ENCODE measurements at places on chromosomes 2 and 18.

DNA sequence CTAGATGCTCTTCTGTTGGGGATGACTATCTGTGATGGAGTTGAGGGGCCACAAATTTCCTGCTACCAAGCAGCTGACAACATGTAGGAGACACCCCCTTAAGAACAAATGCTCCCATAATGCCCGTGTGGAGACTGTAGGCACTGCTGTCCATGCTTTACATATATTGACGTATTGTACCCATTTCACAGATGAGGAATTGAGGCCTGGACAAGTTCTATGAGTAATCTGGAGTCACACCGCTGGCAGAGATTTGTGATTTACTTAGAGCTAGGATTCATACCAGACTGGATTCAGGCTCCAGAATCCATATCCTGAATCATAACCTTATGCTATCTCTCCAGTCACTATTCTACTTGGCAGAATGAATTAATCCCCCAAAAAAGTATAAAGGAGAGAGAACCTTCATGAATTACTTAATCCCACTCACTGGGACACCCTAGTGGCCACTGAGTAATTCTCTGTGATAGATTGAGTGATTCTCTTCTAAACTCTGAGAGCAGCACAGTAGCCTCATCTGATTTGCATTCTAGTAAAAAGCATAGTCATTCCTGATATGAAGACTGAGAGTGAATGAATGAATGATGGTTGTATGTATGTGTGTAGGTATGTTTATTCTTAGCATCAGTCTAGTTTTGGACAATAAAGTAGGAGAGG is 460.7 kb upstream of the MEIS1 start:
- no peak for DNase-seq

GRCh38 chr18:49876536-49876935 is 63.2 kb upstream of the ACAA2 start:
- no peak for DNase-seq

- DNase-seq: no peak
Observed at GRCh38 chr2:207459990-207460757, 69.6 kb upstream of the CREB1 start.

GRCh38 chr2:7841751-7842150 is 840.1 kb upstream of the ID2 start:
- no peak for DNase-seq

DNA sequence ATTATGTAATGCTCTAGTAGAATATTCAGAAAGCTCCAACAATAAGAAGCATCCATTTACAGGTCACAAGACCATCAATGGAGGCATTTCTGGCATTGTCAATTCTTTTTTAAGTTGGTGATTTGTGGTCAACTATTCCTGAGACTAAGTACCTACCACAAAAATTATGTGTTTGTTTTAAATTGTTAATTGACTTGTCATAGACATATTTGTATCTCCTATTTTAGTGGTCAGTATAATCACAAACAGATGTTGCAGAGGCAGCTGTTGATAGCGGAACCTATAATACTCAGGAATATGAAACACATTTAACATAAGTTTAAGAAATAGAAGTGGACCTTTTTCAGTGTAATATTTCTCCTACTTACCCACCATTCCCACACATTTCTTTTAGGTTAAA is 430.1 kb downstream of the CCDC85A start:
- no peak for DNase-seq

All from HCT116 (cell line).